Eye (tissue), 1 donor: ENCODE measurements at places on chromosomes 16 and 17.

DNA sequence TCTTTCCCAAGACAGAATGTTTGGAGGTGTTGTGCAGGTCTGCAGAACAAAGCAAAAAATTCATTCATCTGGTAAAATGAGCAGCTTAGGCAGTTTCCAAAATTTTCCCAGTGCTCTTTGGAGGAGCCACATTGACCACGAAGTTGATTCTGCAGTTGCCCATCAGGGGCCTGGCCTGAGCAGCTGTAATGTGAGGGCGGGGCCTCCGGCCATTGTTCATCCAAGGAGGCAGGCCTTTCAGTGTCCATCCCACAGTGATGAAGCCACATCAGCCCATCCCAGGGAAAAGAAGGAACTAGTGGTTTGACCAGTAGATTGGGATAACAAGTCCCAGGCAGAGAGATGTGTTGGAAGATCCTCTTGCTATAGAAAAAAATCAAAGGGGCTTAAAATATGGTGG is 10.1 kb downstream of the UBFD1 start:
- DNase-seq: no peak

DNA sequence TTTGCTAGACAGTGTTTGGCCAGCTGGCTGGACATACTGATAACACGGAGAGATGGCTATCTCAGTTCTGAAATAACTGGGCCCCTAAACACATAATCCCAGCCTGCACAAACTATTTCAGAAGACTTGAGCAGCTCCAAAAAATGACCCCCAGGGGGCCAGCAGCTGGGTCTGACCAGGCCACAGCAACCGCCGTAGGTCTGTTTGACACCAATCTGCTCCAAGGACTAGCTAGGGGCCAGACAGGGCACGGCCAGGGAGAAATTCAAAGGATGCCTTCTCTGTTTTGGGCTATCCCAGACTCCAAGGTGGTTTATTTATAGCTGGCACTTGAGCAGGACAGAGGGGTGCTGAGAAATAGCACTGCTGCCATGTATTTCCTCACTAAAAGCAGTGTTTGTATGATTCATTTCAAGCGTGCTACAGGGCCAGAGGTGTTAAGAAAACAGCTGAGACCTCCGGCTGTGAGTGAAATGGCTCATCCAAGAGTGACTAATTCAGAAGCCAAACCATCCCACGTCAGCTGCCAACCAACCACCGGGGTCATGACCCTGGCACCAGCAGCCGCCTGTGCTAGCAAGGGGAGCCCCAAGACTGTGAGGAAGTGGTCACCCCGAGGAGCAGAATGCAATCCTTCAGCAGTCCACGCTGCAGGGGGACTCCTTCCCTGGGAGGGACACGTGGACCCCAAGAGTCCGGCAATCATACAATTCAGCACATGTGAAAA is 5.7 kb downstream of the GGA2 start:
- peak; percentile 87 for DNase-seq

- DNase-seq: no peak
Measured at GRCh38 chr17:67657596-67657995, 60.1 kb upstream of the NOL11 start.

- no peak for DNase-seq
Measured at GRCh38 chr17:62760059-62760944, 47.8 kb downstream of the MARCHF10 start.

GRCh38 chr17:20071824-20072691 is 62.9 kb downstream of the SPECC1 start:
- no peak for DNase-seq

- DNase-seq: no peak
Measured at GRCh38 chr17:10094797-10095196, 103.6 kb downstream of the GAS7 start.

- DNase-seq: peak; percentile 59
Measured at GRCh38 chr16:76292218-76292617, 15.0 kb downstream of the CNTNAP4 start.

GRCh38 chr16:55568207-55568606 is 1.7 kb downstream of the CAPNS2 start:
- DNase-seq: no peak

DNA sequence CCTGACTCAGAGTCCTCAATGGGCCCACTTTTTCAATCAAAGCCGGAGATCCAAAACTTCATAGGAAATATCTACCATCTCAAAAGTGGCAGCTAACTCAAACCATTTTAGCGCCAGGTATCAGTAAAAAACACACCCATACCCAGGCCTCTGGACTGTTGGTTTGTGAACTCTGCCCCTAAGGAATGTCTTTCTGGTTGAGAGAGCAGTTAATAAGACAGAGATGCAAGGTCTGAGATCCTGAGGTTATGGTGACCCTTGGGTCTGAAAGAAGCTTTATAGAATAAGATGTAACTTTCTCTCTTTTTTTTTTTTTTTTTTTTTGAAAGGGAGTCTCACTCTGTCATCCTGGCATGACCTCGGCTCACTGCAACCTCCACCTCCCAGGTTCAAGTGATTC is 350.5 kb downstream of the SOX9 start:
- DNase-seq: no peak

GRCh38 chr17:63070031-63070430 is 104.0 kb downstream of the TANC2 start:
- no peak for DNase-seq

DNA sequence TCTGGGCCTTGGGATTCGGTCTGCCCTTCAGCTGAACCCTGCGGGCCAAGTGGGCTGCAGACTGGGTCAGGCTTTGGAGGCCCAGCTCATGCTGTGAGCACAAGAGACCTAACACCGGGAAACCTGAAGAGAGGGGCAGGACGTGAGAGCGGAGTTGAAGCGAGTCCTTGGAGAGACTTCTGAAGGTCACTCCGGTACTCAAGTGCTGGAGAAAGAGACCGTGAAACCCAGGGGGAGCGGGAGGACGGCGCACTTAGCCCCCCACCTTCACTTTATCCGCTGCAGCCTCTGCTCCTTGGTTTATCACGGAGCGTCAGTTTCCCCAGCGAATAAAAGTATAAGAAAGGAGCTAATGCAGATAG is 361 bp downstream of the UQCRC2 start:
- DNase-seq: no peak

GRCh38 chr17:70378076-70378475 is 208.7 kb downstream of the KCNJ2 start:
- no peak for DNase-seq

- no peak for DNase-seq
Measured at GRCh38 chr16:67539271-67539670, 10.6 kb downstream of the RIPOR1 start.

- DNase-seq: peak; percentile 55
Measured at GRCh38 chr16:50862818-50863643, 121.1 kb downstream of the CYLD start.

DNA sequence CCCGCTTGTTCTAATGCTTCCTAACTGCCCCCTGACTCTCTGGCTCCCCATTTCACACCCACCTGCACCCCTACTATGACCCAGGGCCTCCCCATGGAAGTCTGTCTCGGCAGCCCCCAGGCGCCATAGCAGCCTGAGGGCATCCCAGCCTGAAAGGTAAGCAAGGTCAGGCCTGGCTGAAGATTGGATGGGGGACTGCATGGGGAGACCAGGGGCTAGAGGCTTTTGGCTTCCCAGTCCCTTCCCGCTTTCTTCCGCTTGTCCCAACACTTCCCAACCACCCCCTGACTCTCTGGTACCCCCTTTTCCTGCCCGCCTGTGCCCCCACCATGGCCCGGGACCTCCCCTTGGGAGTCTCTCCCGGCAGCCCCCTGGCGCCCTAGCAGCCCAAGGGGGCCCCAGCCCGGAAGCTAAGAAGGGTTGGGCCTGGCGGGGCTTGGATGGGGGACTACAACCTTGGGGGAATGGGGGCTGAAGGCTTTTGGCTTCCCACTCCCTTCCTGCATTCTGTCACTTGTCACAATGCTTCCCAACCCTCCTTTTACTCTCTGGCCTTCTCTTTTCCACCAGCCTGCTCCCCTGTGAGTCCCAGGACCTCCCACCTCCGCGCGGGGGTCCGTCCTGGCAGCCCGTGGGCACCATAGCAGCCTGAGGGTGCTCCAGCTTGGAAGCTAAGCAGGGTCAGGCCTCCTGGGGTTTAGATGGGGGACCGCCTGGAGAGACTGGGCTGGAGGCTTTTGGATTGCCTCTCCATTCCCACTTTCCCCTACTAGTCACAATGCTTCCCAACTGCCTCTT is 2288.4 kb downstream of the TP53TG3F start:
- no peak for DNase-seq

DNA sequence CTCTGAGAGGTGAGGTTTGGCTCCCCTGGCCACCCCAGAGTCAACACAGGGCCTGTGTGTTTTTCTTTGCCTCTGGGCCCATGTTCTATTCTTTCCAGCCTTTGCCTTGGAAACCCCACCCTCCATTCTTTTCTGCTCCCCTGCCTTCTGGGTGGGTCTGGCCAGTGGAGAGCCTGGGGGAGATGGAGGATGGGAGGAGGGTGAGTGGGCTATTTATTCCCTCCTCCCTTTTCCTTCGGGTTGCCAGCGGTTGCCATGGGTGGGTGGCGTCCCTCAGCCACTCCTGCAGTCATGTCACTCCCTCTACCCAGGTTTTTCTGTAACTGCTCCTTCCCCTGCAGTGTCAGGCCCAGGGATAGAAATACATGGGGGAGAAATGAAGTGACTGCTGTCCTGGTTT is 15.5 kb downstream of the CMIP start:
- DNase-seq: no peak

- peak; percentile 99 for DNase-seq
Measured at GRCh38 chr17:75154195-75155106, at the start of gene JPT1. Gene JPT1, minus strand, starts transcription at chr17:75154512. Its CDS starts 115 bp downstream, at chr17:75154397.

DNA sequence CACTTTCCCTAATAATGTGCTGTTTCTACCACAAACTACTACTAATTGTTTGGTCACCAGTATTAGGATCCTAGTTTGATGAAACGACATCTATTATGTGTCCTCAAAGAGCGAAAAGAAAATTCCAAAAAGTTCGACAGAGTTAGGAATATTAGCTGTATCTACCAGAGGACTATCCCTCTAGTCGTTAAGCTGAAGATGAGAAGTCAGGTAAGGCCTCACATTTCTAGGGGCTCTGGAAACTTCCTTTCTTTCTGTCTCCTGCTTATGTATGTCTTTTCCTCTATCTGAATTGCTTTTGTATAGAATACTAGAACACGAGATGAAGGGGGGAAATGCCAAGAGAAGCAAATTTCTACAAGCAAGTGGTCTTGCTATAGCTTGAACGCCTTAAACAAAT is 1.6 kb downstream of the GLG1 start:
- peak; percentile 19 for DNase-seq

GRCh38 chr17:57568340-57568739 is 176.8 kb downstream of the CCDC182 start:
- DNase-seq: no peak

DNA sequence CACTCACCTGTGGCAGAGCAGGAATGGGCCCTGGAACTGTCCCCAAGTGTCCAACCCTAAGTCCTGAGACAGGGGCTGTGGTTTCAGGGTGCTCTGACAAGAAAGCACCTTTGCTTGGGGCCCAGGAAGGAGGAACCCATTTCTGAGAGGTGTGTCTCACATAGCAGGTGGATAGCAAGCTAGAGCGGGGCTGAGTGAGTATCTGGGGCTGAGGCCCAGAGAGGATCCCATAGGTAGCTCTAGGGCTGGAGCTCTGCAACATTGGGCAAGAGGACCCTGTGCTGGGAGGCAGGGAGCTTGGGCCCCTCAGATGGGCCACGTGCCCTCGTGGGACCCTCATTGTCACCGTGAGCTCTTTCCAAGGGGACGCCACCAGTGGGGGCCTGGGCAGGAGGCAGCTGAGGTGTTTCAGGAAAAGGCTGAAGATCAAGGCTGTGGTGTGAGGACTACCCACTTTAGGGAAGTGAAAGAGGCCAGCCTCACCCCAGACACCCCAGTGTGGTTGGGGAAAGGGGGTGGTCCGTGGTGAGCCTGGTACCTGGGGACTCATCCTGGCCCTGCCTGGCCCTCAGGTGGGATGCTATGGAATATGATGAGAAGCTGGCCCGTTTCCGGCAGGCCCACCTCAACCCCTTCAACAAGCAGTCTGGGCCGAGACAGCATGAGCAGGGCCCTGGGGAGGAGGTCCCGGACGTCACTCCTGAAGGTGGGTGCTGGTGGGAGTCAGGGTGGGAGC is 5.3 kb downstream of the DEF8 start:
- no peak for DNase-seq

DNA sequence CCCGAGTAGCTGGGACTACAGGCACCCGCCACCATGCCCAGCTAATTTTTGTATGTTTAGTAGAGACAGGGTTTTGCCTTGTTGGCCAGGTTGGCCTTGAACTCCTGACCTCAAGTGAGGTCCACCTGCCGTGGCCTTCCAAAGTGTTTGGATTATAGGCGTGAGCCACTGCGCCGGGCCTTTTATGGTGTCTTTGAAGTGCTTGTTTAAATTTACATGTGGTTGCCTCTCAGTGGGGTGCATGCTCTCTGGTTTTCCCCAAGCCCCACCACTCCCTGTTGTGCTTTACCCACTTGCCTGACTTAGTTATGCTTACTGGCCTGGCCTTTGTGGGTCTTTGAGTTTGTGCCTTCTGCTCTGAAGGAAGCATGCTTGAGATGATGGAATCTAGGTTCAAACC is 132.0 kb downstream of the PRKCB start:
- no peak for DNase-seq
